Spinal cord (tissue), 10 donors: ENCODE measurements at places on chromosomes 2 and 18. TPM values are rescaled to one million over a fixed set of nuclear protein-coding genes. Genes with fewer than 3 reads are reported as not detected.

GTF2A1L gene
- 10.2 TPM for total RNA-seq

ORC4 gene
- total RNA-seq = 45.1 TPM

IL36RN gene
- 0.11 TPM for total RNA-seq

STK39 gene
- 51.1 TPM for total RNA-seq

NAT8 gene
- not detected for total RNA-seq

TTC21B gene
- 79.2 TPM for total RNA-seq

MAP3K20 gene
- 23.1 TPM for total RNA-seq

LYG2 gene
- total RNA-seq = not detected

FRZB gene
- 21.8 TPM for total RNA-seq

RIT2 gene
- 7.1 TPM for total RNA-seq

PHOSPHO2 gene
- 11.7 TPM for total RNA-seq

SLC9A2 gene
- total RNA-seq = 1.9 TPM

SPATA3 gene
- not detected for total RNA-seq
